ENCODE measurements at places on chromosomes 7 and 10.

GRCh38 chr7:88121335-88121734, 98.5 kb downstream of the SRI start:
- DNase-seq = no peak

- peak; percentile 96 for DNase-seq
Measured at GRCh38 chr7:36283711-36284130, 105.9 kb upstream of the ANLN start.

DNA sequence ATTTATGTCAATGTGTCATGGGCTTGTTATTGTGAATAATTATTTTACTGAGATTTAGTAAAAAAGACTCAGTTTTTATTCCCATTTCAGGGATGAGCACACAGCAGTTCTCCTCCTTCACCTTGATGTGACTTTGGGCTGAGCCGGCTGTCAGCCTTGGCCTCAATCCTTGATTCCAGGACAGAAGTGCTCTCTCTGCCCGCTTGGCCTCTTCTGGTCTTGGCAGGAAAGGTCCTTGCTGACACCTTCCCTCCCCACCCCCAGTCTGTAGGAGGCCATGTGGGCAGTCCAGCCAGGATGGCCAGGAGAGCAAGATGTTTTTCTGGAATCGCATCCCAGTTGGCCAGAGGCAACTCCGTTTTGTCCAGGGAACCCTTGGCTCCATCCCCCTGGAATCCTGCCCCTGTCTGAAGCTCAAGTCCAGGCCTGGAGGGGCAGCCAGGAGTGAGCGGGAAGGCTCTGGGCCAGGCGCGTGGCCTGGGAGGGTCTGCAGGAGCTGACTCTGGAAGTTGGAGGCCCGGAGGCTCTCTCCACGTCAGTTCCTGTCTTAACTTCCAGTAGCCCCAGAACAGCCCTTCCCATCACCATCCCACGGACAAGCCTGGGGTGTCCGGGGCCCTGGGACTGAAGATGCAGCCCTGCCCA, 100.9 kb downstream of the PDGFA start:
- no peak for DNase-seq

GRCh38 chr7:98703916-98704315, 86.8 kb downstream of the NPTX2 start:
- peak; percentile 61 for DNase-seq

DNA sequence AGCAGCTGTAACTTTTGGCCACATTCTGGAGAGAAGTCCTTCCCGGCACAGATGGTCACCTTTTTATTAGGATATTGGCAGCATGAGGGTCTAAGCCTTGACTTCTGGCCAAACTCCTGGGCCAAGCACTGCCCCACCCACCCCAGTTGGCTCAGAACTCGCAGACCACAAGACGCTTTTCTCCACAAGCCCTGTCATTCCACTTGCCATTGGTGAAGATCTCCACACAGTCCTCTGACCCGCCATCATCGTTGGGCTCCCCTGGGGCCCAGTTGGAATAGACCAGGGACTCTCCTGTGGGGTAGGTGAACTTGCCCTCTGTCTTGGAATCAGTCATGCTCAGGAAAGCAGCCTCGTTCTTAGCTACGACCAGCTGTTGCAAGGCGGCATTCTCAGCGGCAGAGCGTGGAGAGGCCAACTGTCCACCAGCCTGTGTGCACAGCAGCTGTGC, 11.2 kb downstream of the SFTPD start:
- no peak for DNase-seq

DNA sequence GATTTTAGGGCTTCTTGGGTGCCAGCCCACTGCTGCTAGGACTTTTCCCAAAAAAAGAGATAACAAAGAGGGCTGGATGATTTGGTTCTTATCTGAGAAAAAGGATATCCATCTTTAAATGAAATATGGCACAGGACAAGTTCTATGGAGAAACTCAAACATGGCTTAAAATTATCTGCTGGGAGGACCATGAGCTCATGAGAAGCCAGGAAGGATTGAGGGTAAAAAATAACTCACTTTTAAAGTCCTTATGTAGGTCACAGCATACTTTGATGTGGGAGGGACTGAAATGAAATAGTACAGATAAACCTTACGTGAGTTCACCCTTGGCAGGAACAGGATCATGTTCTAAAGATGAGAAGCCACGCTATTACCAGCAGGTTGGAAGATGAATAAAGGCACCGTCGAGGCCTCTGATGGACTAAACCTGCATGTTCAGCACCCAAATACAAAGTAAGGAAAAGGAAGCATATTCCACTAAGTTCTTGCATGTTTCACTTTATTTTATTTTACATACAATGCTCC, 369.2 kb upstream of the KLF6 start:
- no peak for DNase-seq

DNA sequence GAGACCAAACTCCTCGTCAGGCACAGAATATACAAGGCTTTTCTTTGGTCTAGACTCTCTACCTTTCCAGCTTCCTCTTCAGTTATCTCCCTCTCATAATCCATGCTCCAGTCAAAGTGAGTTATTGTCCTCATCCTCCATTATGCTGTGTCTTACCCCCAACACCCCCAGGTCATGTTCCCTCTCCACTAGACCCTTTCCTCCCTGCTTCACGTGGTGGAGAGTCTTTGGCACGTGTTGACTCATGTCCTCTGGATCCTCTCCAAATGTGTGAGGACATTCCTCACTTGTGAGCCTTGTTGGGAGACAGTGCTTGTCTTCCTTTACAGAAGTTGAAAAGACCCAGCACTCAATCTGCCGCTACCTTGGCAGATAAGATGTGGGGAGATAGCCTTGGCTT, 36.0 kb upstream of the DLD start:
- DNase-seq = no peak

DNA sequence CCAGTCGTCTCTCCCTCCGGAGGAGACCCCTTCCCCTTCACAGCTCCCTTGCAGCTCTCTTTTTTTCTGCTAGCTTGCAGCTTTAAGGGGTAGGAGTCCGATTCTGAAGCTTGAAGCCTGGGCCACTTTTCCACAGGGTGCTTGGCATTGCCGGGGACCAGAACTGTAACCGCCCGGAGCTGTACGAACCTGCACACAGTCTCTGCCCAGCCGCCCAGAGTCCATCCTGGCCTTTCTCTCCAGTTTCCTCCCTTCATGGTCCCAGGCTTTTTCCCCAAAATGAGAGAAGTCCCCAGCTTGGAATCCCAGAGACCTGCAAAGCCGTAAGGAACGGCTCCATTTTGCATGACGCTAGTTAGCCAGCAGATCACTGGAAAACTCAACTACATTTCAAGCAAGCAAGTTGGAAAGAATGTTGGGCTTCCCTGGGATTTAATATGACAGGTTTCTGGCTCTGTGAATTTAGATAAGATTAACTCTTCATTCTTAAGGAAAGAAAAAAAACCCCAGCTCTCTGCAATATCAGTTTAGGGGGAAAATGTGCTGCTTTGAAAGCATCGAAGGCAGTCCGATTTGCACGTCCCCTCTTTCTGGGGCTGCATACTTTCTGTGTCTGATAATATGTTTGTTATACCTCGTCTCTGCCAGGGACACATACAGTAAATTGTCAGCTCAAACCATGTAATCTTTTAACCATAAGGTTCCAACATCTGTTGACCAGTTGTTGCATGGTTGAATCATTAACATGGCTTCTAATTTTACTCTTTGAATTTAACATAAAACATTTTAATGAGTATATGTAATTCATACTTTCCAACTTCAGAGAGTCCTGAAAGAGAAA, 190.0 kb upstream of the LYZL2 start:
- DNase-seq = no peak

- DNase-seq = no peak
Measured at GRCh38 chr7:46291050-46291438, 370.0 kb upstream of the IGFBP3 start.

DNA sequence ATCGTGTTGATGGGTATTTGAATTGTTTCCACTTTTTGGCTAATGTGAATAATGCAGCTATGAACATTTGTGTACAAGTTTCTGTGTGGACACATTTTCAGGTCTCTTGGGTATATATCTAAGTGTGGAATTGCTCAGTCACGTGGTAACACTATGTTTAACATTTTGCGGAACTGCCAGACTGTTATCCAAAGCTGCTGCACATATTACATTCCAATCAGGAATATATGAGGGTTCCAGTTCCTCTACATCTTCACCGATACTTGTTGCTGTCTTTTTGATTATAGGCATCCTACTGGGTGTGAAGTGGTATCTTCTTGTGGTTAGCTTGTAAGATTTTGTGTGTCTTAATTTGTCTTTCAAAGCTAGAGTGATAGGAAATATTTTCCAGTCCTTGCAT, 6.8 kb downstream of the PTPN12 start:
- DNase-seq = no peak

DNA sequence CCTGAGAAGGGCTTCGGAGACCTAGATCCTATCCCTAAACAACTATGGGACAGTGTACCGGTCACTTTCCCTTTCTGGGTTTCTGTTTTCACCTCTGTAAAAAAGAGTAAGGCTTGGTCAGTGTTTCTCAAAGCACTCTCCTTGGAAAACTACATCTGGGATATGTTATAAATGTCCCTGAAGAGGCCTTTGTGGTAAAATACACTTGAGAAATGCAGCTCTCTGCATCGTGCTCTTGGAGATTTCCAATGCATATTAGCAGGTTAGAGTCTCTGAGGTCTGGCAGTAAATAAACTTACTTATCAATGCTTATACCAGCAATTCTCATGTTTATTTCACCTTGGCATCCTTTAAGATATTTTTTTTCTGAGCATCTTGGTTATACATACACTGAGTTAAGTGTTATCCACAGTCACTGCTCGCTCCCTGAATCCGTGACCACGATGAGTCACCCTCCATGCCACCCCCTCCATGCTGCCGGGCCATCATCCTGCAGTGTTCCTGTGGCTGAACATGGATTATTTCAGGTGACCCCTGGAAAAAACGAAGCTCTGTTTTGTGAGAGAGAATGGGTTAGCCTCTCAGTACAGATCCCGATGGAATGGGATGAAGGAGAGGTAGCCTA, 3.3 kb upstream of the TBXAS1 start:
- peak; percentile 55 for DNase-seq

DNA sequence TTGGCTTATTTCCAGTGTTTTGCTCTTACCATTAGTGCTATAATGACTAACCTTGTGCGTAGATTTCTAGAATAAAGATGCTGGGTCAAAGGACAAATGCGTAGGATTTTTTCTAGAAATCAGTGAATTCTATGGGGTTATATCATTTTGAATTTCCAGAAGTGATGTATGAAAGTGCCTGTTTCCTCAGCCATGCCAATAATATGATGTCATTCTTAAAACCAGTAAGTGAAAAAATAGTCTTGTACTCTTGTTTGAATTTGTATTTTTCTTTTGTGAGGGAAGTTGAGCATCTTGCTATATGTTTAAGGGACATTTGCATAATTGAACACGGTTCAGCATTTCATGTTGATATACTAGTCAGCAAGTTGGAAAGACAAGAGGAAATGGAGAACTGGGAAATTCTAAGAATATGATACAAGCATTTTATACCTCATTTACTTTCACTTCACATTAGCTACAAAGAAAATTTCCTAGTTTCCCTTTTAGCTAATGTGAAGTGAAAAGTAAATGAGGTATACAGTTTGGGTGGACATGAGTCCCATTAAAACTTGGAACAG, 3.8 kb upstream of the DNAH11 start:
- no peak for DNase-seq

DNA sequence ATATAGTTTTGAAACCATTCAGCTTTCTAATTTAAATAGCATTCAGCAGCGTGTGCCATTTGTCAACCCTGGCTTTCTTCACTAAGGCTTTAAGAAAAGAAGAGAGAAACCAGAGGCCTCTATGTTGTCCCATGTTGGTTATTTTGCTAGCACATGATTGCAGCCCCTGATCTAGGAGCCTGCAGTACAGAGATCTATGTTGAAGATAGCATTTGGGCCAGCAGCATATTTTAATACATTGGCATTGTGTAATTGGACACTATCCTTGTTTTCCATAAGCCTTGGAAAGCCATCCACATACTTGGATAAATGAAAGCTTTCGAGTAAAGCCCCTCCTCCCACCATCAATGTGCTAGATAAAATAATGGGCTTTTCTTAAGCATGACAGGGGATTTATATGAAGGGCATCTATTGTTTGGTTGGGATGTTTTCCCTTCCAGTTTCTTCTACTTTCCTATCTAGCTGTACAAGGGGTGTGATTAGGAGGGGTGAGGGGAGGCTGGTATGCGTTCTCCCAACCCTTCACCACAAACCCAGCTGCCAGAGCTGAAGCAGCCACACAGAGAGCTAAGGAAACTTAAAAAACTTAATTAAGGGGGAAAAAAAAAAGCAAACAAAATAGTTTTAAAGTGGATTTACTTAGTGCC, 23.1 kb upstream of the SDHAF3 start:
- DNase-seq = no peak

GRCh38 chr10:90587561-90587960, 270.3 kb downstream of the HTR7 start:
- DNase-seq = no peak
